ENCODE measurements at places on chromosomes 3 and 15. TPM values are rescaled to one million over a fixed set of nuclear protein-coding genes. Genes with fewer than 3 reads are reported as not detected.

- no peak for DNase-seq
These were observed 299 bp downstream of the PAQR9 start for GRCh38 chr3:142963234-142963515.

DNA sequence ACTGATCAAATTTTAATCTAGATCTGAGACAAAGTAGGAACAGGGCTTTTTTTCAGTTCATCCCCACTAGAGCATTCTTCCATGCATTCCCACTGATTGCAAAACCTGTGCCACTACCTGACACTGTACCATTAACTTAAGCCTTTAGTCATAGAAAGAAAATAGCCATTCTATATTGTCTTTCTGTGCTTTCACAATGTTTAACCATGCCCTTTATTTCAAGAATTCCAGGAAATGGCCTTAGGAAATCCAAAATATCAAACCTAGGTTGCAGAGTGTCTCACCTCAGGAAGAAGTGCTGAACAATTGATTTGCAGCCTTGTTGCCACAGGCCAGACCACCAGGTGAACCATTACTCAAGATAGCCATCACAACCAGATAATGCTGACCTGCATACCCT lies 56.2 kb upstream of the TGFBR2 start:
- no peak for DNase-seq

EHHADH gene
- 4.1 TPM for total RNA-seq

GRCh38 chr3:126646674-126647073 lies 8.2 kb downstream of the TXNRD3 start:
- no peak for DNase-seq

DNA sequence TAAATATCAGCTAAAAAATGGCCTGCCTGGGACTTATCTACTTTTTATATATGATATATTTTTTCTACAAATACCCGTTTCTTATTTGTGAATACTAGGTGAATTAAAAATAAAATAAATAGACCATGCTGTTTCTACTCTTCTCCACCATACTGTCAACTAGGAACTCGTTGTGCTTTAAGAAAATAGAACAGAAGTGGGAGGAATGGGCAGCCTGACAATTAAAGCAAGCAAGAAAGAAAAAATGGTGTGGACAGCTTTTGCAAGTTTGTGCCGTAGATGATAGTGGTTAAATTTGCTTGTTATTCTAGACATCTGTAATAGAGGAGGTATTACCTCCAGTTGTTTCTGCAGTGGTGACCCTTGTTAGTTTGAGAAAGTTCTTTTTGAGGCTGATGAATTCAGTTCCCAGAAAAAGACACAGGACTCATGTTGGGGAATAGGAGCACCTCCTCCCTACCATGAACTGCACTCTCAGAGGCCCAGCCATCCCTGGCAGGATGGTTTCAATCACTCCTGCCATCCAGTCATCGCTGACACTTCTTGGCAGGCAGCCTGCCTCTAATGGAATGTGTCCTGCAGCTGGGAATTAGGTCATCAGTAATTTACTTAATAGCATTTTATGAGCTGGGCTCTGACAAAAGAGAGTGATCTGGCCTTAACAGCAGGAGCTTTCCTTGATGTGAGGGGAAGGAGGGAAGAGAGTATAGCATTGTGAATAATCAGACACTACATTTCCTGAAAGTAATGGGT lies 105.0 kb upstream of the GAP43 start:
- peak; percentile 87 for DNase-seq
